Cardiac muscle cell (in vitro differentiated cells and primary cell): ENCODE measurements at places on chromosomes 1 and 21.

GRCh38 chr1:31856140-31856539 lies 40.3 kb upstream of the SPOCD1 start:
- DNase-seq = no peak

DNA sequence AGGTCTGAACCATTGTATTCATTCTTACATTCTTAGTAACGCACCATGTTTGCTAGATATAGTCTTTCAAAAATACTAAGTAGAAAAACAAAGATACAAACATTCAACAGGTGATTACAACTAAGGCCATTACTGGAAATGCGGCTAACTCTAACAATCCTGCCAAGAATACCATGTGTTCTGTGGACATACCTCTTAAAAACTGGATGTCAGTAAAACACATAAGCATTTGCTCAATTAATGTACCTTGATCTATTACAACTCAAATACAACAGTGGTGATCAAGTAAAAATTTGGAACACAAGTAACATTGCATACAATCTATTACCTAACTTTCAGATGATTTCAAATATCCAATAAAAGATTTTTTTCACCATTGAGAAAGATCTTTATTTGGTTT lies 15.4 kb downstream of the ANGPTL3 start:
- no peak for DNase-seq

- DNase-seq = peak; percentile 54
These were observed 2.4 kb upstream of the KISS1 start for GRCh38 chr1:204198348-204199340.

GRCh38 chr21:14353231-14353630 lies 29.7 kb downstream of the HSPA13 start:
- DNase-seq = no peak

DNA sequence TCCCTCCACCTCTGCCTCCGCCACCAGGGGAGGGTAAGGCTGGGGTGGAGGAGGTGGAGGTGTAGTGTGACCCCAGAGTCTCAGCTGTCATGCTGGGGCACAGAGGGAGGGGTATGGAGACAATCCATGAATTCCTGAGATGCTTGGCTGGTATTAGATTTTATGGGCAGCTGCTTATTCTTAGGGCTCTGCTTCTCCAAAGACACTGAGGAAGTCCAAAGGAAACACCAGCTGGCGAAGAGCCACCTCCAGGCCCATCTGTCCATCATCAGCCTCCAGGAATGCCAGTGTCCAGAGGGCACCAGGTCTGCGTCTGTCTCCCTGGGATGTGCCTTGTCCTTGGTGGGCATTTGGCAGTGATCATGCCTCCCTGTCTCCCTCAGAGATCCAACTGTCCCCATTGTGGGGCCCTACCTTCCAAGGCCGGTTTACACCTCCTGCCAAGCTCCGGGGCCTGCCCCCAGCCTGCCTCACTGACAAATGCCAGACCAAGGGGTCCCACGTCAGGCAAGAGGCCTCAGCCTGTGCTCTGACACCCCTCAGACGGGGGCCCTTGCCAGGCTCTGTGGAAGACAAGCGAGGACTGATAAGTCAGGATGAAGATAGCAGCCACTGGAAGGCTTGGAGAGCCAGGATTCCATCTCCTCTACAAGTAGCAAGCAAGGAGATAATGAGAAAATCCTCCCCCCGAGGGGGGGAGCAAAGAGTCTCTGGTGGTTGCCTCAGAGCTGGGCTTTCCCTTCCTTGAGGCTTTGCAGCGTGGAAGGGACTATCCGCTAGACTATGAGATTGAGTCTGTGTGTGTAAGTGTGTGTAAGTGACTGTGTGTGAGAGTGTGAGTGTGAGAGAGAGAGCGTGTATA lies 1.6 kb downstream of the TNNI1 start:
- DNase-seq = peak; percentile 29

GRCh38 chr1:213244664-213245091 lies 193.6 kb downstream of the RPS6KC1 start:
- peak; percentile 67 for DNase-seq
